Stimulated activated naive CD4-positive, alpha-beta T cell treated with Interleukin-2 at 50 U/mL for 16 hours (primary cell): ENCODE measurements at places on chromosomes 4 and X.

DNA sequence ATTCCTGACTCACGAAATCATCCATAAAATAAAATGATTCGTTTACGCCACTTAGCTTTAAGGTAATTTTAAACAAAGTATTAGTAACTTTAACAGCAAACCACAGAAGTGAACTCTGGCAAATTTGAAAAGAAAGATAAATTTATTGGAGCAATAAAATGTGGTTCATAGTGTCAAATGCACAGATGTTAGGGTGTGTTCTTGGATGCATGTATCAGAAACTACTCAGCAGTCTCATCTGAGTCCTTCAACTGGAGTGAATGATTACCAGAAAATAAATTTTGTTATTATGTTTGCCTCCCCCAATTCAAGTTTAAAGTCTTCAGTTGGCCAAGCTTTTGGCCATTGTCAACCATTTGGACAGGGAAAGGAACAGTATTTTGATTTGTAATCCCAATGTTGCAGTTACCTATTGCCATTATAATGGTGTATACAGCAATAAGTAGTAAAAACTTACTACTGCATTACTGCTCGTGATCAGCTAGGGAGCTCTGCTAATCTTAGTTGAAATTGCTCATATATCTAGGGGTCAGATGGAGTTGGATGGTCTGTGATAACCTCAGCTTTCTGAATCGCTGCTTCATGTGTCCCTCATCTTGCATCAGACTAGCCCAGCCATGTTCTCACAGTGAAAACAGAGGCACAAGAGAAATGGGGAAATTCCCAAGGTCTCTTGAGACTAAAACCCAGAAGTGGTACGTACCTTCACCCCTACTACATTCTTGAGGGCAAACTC, 254.6 kb upstream of the KCNIP4 start:
- no peak for DNase-seq

GRCh38 chr4:107987916-107988762, 1.6 kb upstream of the HADH start:
- DNase-seq: no peak

DNA sequence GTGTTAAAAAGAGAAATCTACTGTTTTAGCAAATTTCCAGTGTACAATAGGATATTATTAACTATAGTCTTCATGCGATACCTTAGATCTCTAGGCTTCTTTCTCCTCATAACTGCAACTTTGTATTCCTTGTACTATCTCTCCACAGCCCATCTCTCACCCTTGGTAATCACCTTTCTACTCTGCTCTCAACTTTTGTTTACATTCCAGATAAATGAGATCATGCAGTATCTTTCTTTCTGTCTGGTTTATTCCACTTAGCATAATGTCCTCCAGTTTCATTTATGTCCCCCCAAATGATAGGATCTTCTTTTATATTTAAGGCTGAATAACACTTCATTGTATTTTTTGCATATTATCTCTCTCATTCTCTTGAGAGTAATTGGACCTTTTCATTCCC, 165.5 kb downstream of the HS3ST1 start:
- no peak for DNase-seq

GRCh38 chr4:3371033-3372001, 70.5 kb upstream of the HGFAC start:
- DNase-seq: no peak

DNA sequence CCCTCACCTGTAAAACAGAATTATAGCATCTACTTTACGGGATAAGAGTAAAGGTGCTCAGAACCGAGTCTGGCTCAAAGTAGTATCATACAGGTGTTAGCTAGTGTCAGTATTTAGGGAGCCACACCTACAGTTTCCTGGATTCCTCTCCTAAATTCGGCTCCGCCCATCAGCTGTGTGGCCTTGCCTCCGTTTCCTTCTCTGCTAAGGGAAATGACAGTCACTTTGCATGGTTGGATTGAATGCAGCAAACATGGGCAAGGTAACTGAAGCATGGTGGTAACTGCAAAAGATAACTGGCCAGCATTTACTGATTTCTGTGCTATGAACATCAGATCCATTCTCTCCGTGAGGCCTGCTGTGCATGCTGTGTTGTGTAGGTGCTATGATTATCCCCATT, 2.8 kb downstream of the PPP1R3F start:
- no peak for DNase-seq

DNA sequence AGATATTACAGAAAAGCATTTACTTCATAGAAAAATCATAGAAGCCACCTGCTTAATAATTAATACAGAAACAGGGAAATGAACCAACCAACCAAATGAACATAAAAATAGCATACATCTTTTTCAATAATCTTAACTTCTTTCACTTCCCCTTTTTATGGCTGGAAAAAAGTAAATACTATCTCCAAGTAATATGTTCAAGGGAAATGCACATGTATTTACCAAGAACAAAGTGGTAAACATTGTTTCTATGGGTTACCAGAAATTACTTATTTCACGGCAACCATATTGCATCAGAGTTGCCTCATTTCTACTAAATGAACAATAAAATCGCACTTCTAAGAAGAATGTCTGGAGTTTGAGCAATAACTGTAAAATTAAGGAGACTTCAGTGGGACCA, 321.3 kb downstream of the TMA16 start:
- no peak for DNase-seq

GRCh38 chrX:140967036-140967435, 35.4 kb upstream of the SPANXB1 start:
- no peak for DNase-seq

- no peak for DNase-seq
These were observed 15.9 kb downstream of the CTAG1A start for GRCh38 chrX:154600759-154601374.

GRCh38 chr4:10730590-10730989, 46.0 kb upstream of the CLNK start:
- DNase-seq: no peak

GRCh38 chrX:153064061-153064460, 7.8 kb downstream of the PNMA3 start:
- no peak for DNase-seq

DNA sequence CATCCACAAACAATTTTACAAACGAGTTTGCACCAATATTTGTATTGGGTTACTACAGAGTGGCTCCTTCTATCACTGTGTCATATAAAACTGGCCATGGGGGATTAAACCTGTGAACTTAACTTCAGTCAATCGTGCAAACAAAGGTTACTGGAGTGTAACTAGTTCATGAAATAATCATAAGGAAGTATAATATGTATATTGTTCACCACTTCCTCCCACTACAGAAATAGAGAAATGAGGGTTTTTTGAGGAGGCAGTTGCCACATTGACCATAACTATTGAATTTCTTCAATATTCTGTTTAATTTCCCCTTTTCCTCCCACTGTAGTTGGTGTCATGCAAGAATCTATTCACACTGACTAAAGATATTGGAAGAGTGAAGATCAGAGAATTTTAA, at the start of gene GPR82:
GPR82 (plus strand) TSS at position 356 of the 400 bp plus-strand sequence. CDS start 2,846 bp downstream, outside the sequence.
- DNase-seq: no peak

GRCh38 chr4:16196482-16197393, 29.5 kb downstream of the TAPT1 start:
- no peak for DNase-seq

DNA sequence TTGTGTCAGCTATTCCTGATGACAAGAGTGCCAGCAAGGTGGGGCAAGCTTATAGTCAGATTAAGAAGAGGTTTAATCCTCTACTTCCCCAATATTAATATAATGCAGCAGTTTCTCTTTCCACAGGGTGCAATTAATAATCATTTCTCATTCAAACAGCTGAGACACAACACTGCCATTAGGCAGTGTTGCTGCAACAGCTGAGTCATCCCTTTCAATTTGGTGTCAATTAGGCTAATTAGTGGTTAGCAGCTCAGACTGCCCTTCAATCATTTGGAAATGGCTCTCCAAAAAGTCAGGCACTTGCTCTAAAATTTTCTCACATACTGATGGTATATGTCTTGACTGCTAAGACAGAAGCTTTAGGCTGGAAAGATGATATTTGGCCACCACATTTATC, 265.7 kb upstream of the FAM241A start:
- no peak for DNase-seq

GRCh38 chrX:102849396-102849795, 87.7 kb upstream of the RAB40AL start:
- DNase-seq: no peak

DNA sequence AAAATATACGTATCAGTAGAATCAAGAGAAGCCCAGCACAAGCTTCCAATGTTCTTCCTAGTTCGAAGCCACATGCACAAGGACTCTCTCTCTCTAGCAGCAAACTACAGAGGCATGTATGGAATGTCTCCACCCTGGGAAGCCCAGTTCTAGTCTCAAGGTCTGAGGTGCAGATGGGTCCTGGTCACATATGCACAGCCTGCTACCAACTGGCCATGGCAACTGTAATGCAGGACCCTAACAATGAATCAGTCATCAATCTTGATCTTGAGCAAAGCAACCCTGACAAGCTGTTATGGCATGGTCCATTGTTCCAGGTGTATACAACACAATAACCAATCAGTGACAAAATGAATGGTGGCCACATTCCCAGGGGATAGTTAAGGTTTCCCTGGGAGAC, 55.8 kb downstream of the MBNL3 start:
- DNase-seq: no peak

DNA sequence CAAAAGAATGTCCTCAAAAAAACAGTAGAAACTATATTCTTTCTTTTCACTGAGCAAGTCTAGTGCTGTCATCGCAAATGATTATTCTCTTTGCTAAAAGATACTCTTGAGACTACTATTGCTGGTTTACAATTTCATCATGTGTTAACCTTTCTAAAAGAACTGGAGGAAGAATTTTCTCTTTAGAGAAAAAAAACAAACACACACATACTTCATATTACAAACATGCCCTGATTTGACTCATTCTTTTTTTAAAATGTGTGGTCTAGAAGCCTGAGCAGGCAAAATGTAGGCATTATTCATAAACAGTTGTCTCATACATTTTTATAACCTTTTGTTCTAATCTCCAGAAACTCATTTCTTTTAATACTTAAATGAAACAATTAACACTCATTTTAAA, 60.6 kb upstream of the FAT4 start:
- DNase-seq: no peak

DNA sequence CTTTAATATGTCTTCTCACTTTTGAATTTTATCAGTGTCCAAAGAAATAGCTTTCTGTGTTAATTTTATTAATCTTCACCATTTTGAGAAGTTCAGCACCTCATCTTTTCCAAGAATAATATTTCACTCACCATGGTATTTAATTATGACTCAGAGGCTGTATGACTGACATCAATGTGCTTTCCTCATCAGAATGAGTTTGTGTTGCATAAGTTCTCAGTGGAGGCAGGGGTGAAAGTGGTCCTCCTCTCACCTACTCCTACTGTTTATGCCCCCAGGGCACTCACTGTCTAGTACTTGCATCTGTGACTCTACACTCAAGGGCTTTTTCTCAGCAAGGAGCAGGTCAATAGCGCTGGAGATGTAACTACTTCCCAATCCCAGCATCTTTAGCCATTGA, 905.3 kb upstream of the INTU start:
- DNase-seq: no peak

DNA sequence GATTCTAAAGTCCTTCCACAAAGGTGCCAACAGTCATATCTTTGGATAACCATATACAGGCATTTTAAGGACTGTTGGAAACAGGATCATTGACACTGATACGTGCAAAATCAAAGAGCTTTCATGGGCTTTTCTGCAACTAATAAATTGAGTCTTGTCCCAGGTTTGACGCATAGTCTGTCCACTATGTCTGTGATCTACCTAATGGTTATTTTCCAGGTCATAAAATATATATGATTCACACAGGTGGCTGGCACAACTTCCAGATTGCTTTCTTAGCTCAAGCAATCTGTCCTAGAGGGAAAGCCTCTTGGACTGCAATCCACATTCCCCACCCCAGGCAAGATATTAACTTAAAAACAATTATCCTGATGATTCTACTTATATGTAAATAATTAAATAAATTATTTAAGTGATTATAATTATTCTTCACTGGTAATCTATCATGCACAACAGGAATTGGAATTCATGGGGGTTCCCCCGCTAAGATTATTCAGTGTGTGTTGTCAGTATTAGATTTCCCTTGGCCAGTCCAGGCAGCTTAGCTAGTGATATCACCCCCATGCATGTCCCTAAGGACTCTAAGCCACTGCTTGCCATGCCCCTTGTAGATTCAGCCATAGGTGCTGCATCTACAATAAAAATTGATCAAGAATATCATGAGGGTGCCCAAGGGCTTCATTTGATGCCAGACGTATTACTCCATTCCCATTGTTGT, 97.8 kb downstream of the TLL1 start:
- no peak for DNase-seq

DNA sequence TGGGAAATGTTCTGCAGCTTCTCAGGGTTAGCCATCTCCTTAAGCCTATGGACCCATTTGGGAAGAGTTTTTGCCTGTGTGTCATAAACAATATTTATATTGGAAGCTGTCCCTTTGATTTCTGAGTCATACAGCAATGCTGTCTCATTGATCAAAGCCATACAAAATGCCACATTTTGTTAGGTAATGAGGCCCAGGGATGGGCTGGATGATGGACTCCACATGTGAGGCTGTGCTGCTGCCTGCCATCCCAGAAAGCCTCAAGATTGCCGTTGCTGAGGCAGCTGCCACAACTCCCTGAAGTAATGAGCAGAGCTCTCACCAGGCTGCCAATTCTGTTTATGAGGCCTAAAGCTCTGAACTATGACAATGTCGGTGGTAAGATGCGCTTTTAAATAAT, 12.2 kb upstream of the GJB1 start:
- no peak for DNase-seq

DNA sequence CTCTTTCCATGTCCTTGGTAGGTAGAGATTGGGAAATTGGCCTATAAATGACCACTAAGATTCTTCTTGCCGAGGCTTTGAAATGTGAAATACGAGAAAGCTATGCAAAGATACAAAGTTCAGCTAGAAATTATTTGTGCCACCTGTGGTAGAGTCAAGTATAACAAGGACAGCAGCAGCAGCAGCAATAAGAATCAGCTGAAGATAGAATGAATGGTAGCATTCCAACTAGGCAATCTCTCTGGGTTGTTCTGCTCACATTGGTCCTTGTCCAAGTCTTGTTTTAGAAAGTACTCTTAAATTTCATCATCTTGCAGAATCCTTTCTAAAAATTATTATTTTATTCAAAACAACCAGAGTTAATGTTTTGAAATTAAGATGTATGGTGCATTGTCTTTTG, 67.8 kb upstream of the PCDH10 start:
- no peak for DNase-seq

GRCh38 chrX:155326610-155327009, 7.8 kb downstream of the CLIC2 start:
- no peak for DNase-seq

DNA sequence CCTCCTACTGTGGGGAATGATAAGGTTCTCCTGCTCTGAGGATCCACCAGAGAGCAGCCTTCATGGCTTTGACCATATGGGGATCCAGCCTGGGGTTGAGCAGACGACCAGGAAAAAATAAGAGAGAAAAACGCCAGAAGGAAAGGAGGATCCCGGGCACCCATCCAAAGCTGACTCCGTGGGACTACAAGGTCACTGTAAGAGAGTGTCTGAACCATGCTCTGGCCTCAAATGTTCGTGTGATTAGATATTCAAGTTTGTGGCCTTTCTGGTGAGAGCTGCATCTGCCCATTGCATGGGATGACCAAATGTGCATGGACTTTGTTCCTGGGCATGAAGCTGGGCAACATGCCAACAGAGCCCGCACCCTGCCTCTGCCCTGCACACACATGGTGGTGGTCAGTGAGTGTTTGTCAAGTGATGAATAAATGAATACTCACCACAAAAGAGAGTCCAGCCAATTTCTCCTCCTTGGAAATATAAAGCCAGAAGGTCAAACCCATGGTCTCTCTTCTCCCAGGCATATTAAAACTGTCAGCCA, 346.0 kb upstream of the GATB start:
- no peak for DNase-seq
